CD14-positive monocyte (primary cell): ENCODE measurements at places on chromosomes 1 and 21. TPM values are rescaled to one million over a fixed set of nuclear protein-coding genes. Genes with fewer than 3 reads are reported as not detected.

IVL gene
- not detected in 2 replicates for polyA plus RNA-seq

MSH4 gene
- polyA plus RNA-seq: not detected

ZNF683 gene
- not detected for polyA plus RNA-seq

ODR4 gene
- polyA plus RNA-seq: 9.7 TPM

GPR25 gene
- not detected for polyA plus RNA-seq

LMX1A gene
- not detected for polyA plus RNA-seq

SMPDL3B gene
- polyA plus RNA-seq: 0.21 and 0.66 TPM in 2 replicates

TPTE gene
- not detected in 2 replicates for polyA plus RNA-seq

S100A12 gene
- 2,543 TPM for polyA plus RNA-seq

OR14K1 gene
- polyA plus RNA-seq: not detected in 2 replicates

ANGPTL1 gene
- not detected for polyA plus RNA-seq
